CD4-positive, alpha-beta T cell treated with Interferon alpha-2 for 1 hour (primary cell): ENCODE measurements at places on chromosomes 11 and 22.

GRCh38 chr11:35981581-35981980, 37.7 kb downstream of the LDLRAD3 start:
- DNase-seq, result no peak

DNA sequence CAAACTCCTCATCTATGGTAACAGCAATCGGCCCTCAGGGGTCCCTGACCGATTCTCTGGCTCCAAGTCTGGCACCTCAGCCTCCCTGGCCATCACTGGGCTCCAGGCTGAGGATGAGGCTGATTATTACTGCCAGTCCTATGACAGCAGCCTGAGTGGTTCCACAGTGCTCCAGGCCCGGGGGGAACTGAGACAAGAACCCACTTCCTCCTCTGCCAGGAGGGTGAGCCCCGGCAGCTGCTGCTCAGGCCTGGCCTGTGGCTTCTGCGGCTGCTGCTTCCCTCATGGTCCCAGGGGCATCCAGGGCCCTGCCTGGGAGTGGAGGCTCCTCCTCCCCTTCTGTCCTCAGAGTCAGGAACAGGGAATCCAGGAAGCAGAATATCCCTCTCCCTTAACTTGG, 98.4 kb downstream of the ZNF280B start:
- peak; percentile 12 for DNase-seq

DNA sequence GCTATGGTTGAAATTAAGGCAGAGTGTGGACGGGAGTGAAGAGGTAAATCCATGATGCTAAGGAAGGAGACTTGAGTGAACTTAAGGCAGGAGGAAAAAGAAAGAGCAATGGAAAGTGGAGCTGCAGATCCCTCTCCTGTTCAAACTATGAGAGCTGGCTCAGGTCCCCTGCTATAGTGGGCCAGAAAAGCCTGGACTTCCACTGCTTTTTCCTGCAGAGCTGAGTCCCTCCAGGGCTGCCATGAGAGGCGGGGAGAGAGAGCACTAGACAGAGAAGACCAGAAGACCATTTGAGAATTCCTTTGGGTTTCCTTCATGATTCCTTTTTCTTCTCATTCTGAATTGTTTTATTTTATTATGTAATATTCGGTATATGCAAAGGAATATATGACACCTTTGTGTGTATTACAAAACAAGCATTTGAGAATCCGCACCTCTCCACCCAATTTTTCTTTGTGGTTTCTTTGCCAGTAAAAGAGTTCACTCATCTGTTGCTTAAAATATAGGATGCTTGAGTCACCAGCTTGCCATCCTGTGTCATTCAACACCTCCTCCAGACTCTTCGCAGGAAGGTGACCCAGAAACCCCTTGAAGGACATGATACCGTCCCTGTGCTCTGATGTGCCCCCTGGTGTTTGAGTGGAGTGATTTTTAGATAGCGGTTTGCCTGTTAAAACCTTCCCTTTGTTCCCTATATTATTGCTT, 24.4 kb downstream of the SREBF2 start:
- peak; percentile 77 for DNase-seq

DNA sequence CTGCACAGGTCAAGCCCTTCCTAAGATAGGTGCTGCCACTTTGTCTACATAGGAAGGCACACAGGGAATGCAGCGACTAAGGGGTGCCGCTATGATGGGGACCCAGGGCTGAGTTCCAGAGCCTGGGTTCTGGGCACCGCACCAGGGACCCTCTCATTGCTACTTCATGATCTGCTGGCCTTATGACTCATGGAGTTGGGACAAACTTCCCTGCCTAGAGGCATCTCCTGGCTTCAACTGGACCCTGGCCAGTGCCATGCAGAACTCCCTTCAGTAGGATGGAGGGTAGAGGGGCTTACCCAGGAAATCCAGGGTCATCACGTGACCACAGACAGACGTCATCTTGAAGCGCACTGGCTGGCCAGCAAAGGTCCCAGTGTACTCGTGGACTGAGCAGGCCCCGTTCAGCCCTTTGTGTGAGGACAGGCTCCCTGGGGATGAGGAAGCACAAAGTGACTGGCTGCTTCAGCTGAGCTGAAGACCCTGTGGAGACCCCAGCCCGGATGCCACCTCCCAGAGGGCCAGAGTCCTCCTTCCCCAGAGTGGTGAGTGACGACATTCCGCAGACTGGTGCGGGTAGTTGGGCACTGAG, 8.4 kb downstream of the TOP3B start:
- no peak for DNase-seq

- no peak for DNase-seq
These were observed 47.0 kb upstream of the ADORA2A start for GRCh38 chr22:24380220-24380904.

GRCh38 chr22:47750086-47750485, 987.6 kb downstream of the TBC1D22A start:
- DNase-seq, result no peak

GRCh38 chr22:40487663-40488249, 117.4 kb downstream of the SGSM3 start:
- DNase-seq, result no peak

DNA sequence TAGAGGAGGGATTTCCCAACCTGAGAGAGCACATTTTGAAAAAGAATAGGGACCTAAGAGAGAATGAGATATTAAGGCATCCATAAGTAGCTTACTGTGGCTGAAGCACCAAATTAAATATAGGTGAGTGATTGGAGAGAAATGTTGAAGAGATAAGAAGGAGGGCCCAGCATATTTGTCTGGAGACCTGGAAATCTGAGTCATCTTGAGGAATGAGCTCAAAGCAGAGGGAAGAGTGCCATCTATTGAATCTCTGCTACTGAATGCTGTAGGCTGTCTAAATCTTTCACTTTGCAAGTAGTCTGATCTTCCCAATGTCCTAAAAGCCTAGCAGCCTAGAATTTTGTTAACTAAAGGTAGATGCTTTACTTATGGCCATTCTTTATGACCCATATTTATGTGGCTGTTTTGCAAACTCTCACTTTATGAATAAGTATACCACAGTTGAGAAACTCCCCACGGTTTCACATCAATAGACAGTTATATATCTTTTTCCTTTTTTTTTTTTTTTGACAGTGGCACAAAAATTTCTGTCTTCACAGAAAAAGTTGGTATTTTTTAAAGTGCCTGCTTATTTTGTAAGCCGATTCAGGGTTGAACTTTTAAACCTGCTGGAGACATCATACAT, 2093.5 kb downstream of the LRRC4C start:
- no peak for DNase-seq

DNA sequence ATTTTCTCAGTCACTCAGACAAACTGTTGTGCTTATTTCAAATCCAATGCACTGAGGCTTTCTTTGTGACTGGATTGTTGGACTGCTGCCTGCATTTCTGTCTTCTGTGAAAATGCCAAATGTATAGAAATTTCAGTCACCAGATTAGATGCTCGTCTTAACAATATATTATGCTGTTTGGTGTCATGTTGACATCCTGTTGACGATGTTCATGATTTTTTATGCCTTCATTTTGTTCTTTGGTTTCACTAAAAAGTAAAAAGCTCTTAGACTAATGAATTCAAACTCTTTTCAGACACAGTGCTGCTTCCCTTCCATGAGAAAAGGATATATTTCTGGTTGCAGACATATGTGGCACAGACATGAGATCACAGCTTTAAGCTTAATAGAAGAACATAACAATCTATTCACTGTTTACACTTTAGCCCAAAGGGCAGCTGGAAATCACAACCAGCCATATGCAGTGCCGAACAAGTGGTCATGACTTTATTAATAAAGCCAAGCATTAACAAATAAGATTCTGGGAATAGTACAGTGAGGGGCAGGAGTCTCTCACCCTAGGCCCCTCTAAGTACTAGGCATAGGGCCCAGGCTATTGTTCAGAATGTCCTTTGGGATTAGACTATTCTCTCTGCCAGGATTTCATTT, 9.4 kb upstream of the SOX6 start:
- no peak for DNase-seq

- DNase-seq, result no peak
These were observed 20.4 kb downstream of the ADAMTS8 start for GRCh38 chr11:130407978-130408377.

DNA sequence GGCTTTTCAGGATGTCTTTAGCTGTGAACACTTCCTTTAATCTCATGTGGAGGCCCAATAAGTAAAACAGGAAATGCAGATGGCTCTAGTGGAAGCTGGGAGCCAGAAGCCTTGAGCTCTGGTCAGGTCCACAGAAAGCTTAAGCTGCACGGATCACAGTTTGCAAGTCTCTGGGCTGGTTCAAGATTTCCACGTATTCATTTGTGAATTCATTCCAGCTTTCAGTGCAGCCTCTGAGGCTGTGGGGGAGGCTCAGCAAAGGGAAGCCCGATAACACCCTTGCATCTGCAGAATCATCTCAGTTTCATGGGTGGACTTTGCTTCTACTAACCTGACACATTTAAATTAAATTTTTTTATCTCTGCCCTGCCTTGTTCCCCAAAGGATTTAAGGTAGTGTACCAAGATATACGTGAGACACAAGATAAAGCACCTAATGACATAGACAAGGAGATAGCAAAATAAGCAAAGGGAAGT, 65.6 kb downstream of the ISX start:
- DNase-seq, result no peak

DNA sequence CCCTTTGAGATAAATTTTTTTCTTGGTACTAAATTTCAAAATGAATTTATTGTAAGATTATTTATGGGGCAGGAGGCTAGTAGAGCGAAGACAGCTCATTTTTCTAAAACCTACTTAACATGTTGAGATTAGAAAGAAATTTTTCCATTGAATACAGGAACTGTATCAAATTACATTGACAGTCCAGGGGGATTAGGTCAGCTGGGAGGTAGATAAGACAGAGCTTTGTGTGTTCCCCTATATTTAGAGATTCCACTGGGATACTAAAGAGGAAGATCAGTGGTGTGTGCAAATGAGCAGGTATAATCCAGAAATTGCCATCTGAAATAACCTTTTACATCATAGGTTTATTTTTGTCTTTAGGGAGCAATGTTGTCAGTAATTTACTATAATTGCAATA, 32.1 kb downstream of the ENDOD1 start:
- no peak for DNase-seq

DNA sequence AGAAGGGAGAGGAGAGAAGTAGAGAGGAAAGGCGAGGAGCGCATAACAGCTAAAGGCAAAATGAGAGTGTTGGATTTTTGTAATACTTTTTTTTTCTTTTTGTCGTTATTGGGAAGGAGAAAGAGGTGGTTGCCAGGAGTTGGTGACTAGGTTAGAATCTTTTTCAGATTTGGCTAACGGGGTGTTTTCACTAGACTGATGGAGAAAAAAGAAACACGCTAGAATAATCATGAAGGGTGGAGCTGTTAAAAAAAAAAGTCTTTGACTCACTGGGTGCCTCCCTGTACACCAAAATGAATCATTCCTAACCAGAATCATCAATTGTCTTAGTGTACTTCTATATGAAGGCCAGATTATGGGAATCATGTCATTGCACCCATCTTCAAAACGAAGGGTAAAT, 12.7 kb downstream of the BLID start:
- no peak for DNase-seq
